ENCODE measurements at places on chromosomes 7 and 10.

- no peak for DNase-seq
These were observed 79.9 kb upstream of the COL13A1 start for GRCh38 chr10:69721690-69722310.

GRCh38 chr10:115802911-115803310, 470.1 kb downstream of the GFRA1 start:
- no peak for DNase-seq

DNA sequence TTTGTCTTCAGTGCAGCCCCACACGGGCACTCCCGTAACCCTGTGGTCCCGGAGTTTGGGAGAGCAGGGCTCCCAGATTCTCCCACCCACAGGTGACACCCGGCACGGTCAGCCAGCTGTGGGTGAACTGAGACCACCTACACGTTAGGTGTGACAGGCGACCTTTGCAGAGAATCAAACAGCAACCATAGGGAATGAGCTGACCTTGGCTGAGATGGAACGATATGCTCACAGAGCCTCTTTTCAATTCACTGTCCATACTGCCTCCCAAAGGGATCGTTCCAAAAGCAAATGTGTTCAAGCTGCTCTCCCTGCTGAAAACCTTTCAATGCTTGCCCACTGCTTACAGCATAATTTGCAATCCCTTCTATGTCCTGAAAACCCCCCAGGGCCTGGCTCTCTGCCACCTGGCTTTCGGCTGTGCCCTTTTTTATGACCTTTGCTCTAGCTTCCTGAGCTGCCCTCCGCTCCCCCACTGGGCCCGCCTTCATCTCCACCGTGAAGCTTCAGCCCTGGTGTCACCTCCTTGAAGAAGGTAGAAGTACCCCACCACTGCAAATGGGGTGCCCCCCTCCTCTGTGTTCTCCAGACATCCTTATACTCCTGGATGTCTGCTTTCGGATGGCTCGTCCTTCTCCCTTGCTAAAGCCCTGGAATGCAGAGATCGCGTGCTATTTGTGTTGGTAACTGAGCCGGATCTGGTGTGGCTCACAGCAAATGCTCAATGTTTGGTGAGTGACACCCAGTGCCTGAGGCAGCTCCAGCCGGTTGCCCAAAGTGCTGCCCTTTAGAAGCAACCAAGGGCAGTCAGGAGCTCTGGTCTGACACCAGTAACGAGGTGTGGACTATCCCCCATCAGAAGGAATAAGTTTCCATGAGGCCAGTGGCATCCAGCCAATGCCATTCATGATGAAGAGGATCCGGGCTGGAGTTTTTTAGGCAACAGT, 90.4 kb downstream of the KIAA1549 start:
- no peak for DNase-seq

DNA sequence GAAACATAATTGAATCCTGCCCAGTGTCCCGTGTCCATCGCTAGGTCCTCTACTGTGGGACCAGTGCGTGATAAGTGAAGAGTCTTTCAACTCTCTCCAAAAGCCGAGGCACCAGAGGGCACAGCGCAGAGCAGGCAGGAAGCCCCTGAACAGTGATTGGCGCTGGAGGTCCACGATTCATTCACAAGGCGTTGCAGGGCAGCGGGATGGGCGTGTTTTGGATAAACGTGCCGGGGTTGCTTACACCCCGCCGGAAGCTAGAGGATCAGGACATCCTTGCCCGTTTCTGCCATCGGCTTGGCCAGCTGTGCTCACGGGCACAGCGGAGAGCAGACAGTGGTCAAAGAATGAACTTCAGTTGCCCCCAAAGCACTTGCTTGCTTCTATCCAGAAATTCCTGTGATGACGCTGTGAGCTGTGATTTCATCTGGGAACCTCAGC, 86.0 kb upstream of the PFKP start:
- no peak for DNase-seq

GRCh38 chr10:42951486-42952251, 125.2 kb upstream of the RET start:
- DNase-seq, result no peak

- DNase-seq, result no peak
These were observed 152.5 kb upstream of the ZNF32 start for GRCh38 chr10:43801140-43801539.

DNA sequence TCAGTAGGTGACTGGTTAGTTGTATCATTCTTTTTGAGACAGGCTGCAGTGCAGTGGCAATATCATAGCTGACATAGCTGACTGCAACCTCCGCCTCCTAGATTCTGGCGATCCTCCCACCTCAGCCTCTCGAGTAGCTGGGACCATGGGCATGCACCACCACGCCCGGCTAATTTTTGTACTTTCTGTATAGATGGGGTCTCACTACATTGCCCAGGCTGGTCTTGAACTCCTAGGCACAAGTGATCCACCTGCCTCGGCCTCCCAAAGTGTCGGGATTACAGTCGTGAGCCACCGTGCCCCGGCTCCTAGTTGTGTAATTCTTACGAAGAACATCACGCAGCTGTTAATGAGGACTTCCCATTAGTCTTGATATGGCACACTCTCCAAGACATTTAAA, 123.4 kb upstream of the VKORC1L1 start:
- DNase-seq, result no peak

- no peak for DNase-seq
These were observed 268.1 kb downstream of the HPSE2 start for GRCh38 chr10:98967601-98968000.

GRCh38 chr7:32047075-32047474, 23.1 kb downstream of the PDE1C start:
- DNase-seq, result no peak
